ENCODE measurements at places on chromosomes 16 and 17.

DNA sequence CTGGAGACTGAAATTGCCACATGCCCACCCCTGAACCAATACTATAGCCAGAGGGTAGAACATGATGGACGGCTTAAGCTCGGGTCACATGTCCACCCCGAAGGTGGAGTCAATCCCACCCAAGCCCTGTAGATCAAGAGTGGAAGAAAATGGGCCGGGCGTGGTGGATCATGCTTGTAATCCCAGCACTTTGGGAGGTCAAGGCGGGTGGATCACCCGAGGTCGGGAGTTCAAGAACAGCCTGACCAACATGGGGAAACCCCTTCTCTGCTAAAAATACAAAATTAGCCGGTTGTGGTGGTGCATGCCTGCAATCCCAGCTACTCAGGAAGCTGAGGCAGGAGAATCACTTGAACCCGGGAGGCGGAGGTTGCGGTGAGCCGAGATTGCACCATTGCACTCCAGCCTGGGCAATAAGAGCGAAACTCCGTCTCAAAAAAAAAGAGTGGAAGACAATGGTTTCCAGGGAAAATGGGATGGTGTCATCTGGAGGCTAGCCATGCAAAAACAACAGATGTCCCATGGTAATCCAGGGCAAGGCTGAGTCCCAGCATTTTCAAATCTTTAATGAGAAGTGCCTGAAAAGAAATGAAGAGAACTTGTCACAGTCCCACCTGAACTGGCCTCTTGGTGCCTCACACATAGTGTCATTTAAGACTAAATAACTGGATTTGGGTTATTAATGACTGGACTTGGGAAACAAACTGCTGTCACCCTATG lies 30.1 kb downstream of the CD300LF start:
- no peak for DNase-seq

DNA sequence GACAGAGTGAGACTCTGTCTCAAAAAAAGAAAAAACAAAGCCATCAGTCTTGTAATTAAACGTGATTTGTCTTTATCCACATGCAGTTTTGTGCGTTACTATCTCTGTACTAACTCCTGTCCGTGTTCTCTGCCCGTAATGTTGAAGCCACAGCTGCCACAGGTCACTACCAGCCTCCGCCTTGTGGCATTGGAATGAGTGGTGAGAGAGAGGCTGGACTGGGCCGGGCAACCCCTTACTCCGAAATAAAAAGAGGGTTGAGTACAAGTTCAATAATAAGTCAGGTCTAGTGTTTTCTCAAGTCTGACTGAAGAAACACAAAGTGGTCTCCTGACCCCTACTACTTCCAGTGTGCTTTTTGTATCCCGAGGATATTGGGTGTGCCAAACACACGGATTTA lies 5.4 kb downstream of the DNAJA3 start:
- no peak for DNase-seq

- no peak for DNase-seq
Observed at GRCh38 chr17:69734656-69735055, 320.2 kb downstream of the MAP2K6 start.

- DNase-seq: no peak
Observed at GRCh38 chr16:65688301-65688700, 566.4 kb upstream of the CDH11 start.

- DNase-seq: no peak
Observed at GRCh38 chr17:77330602-77331081, 189.9 kb downstream of the SEC14L1 start.

- peak; percentile 41 for DNase-seq
Observed at GRCh38 chr16:4319454-4320421, 3.9 kb downstream of the GLIS2 start.

- no peak for DNase-seq
Observed at GRCh38 chr16:23535901-23536300, 21.2 kb downstream of the EARS2 start.

DNA sequence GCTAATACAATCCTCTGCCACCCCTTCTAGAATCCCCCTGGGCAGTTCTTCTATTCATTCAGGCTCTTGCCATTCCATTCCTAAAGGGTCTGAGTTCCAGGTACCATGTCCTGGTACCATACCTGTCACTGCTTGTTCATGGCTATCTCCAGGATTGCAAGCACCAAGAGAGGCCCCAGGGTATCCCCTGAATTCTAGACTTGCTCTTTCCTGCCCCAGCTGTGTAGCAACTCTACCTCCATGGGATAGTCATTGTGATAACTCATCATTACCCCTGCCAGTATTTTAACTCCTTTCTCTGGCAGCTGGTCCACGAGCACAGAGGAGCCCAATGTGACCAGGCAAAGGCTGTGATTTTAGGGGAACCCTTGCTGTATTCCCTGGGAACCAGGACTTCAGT lies 143.7 kb upstream of the CDH5 start:
- no peak for DNase-seq

DNA sequence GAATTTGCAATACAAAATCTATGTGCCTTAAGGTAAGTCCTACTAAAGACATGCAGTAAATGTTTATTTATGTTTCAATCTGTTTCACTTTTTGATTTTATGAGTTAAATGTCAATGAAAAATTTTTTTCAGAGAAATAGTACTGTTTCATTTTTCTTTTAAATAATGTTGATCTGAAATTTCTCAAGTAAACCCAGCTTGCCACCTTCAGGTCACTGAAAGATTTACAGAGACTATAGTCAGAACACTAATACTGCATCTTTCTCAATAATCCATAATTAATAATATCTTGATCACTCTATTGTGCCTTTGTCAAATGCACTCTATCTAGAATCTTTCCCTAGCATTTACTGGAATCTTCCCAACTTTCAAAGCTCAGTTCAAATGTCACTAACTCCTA lies 6.5 kb upstream of the DHX40 start:
- DNase-seq: no peak

- DNase-seq: no peak
Observed at GRCh38 chr17:2894782-2895181, 98.5 kb downstream of the RAP1GAP2 start.

GRCh38 chr17:79775632-79776031 lies 2.3 kb upstream of the CBX2 start:
- DNase-seq: no peak

DNA sequence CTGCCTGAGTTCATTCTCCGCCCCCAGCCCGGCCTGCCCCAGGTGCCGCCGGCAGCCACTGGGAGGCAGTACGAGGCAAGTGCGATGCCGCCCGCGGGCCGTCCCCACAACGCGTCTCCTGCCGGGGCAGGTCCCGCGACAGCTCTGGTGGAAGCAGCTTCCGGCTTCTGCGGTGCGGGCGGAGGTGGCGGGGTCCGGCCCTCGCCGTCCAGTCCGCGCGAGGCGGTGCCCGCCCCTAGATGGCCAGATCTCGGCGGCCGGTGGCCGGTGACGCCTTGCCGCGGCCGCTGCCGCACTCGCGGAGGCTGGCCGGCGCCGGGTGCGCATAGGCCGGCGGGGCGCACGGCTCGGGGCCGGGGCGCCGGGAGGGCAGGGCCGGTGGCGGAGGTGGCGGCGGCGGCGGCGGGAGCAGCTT lies 1.8 kb downstream of the GJD3 start:
- DNase-seq: peak; percentile 53

GRCh38 chr17:3911271-3912053 lies 4.8 kb downstream of the P2RX1 start:
- DNase-seq: peak; percentile 24

DNA sequence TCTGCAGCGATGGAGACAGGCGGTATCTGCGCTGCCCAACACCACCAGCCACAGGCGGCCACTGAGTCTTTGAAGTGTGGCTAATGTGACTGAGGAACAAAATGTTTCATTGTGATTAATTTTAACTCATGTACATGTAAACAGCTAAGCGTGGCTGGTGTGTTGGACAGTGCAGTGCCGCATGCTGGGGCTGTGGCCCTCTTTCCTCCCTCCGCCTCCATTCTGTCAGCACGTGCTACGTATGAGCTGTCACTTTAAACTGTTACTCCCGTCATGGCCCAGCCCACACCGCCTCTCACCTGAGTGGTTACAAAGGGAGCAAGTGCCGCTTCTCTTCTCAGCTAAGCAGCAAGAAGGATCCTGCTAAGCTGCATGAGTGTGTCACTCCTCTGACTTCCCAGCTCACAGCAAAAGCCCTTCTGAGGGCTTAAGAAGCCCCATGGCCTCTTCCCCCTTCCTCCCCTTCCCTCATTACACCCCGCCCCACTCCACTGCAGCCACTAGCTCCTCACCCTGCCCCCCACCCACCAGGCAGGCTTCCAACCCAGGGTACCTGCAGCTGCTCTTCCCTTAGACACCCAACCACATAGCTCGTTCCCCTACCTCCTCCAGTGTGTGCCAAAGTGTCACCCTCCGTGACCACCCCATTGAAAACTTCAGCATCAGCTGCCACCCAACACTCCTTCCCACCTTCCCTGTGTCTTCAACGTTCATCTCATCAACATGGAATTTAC lies 15.0 kb downstream of the HASPIN start:
- peak; percentile 70 for DNase-seq

DNA sequence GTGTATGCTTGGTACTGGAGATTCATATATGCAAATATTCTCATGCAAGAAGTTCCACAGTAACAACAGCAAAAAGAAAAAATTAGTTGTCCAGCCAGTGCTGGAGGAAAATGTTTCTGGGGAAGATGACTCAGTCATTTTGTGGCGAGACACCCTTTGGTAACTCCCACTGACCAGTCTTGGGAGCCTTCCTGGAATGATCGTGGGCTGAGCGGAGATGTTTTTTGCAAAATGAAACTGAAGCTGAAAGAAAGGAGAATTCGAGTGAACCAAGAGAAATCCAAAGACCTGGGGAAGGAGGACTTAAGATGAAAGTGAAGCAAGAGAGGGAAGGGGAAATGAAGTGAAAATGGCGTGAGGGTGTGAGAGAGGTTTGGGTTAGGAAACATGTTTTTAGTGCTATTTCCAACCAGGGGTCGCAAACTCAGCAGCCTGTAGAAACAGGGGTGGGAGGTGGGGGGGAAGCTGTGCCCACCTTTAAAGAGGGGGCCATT lies 5.2 kb downstream of the ITPRIPL2 start:
- peak; percentile 8 for DNase-seq

- no peak for DNase-seq
Observed at GRCh38 chr16:65837464-65837863, 529.0 kb upstream of the CDH5 start.

GRCh38 chr17:80204626-80205468 lies 15.3 kb downstream of the SGSH start:
- no peak for DNase-seq

DNA sequence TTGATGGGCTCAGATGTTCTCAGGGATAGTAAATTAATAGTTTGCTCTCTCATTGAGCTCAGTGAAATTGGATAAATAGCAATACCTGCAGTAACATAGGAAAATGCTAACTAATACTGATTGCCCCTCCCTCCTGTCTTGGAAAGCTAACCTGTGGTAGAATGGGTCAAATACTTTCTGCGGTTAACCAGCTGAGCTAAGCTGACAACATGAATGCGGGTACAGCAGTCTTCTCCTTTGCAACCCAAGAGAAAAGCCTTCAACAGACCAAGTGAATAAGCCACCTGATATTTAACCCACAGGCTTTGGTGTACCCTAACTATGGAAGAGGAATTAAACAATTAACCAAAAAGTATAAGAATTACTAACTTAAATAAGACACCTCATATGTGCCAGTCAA lies 408.3 kb upstream of the MAF start:
- DNase-seq: no peak

- no peak for DNase-seq
Observed at GRCh38 chr17:73061161-73061560, 31.3 kb downstream of the SLC39A11 start.

DNA sequence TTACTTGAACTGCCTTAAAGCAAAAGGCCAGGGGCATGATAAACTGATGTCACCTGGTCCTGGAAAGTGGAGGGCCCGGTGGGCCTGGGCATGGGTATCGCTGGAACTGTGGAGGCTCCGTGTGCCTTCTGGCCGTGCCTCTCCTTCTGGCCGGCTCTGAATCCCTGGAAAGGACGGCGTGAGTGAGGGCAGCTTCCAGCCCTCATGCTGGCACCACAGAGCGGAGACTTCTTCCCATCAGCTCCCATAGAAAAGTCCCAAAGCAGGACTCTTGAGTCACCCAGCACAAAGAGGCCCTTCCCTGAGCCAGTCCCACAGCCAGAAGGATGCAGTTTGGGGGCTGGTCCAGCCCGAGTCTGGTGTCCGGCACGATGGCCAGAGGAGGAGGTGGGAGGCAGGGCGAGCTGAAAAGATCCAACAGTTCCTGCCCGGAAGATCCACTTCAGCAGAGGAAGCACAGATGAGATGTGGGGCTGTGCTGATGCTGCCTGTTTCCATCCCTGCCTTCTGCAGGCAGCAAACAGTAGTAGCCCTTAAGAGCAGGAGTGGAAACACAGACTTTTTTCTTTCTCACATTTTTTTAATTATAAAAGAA lies 7.8 kb downstream of the GAA start:
- DNase-seq: no peak

- DNase-seq: no peak
Observed at GRCh38 chr17:68657166-68657565, 56.0 kb upstream of the FAM20A start.

GRCh38 chr16:13377143-13377542 lies 475.7 kb downstream of the SHISA9 start:
- no peak for DNase-seq

DNA sequence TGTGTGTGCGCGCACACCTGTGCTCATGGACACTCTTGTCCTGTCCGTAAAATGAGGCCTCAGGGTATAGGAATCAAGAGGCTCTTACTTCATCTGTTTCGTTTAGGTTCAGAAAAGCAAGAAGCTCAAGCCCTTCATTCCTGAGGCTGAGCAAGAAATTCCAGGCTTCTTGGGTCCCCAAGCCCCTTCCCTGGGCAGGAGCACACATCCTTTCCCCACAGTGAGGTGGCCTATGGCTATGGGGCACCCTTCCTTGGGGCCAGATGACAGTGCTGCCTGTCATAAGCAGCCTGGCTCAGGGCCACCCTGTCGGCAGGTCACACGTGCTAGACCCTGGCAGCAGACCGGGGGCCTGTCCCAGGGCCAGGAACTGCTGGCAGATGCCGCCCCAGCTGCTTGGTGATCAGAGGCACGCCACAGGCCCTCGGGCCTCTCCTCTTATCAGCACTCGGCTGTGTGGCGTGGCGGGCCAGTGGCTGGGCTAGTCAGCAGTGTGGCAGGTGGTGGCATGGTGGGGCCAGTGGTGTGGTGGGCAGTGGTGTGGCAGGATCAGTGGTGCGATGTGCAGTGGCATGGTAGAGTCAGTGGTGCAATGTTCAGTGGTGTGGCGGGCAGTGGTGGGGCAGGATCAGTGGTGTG lies 50.2 kb downstream of the NKD1 start:
- DNase-seq: no peak

All from activated CD8-positive, alpha-beta memory T cell treated with anti-CD3 and anti-CD28 coated beads for 4 hours (primary cell).